Right atrium auricular region (tissue), 2 donors: ENCODE measurements at places on chromosomes 4 and X.

GRCh38 chr4:48898733-48899431 lies 7.7 kb downstream of the OCIAD2 start:
- DNase-seq: no peak

- no peak for DNase-seq
These were observed 644.1 kb upstream of the AGA start for GRCh38 chr4:178086320-178086719.

DNA sequence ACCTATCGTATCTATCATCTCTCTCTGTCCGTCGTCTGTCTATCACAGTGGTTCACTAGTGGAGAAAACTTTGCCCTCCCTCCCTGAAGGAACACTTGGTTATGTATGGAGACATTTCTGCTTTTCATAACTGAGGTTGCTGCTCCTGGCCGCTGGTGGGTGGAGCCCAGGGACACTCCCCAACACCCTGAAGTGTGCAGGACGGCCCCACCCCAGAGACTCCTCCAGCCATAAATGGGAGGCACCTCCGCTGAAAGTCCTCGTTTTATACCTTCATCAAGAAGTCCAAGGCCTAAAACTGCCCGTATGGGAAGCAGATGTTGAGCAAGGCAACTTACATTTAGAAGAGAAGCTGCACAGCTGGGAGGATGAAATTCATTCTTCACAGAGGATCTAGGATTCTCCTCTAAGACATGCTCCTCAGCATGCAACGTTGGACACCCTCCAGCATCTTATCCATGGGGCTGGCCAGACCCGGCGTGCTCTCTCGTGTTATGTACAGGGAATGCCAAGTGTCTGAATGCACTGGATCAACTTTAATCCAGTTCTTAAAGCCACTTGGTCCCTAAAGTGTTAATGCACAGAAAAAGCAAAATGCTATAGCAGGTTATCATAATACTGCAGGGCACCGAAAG lies 43.5 kb downstream of the PRKX start:
- no peak for DNase-seq

- DNase-seq: no peak
These were observed 66.0 kb downstream of the FBXO8 start for GRCh38 chr4:174217273-174218126.

DNA sequence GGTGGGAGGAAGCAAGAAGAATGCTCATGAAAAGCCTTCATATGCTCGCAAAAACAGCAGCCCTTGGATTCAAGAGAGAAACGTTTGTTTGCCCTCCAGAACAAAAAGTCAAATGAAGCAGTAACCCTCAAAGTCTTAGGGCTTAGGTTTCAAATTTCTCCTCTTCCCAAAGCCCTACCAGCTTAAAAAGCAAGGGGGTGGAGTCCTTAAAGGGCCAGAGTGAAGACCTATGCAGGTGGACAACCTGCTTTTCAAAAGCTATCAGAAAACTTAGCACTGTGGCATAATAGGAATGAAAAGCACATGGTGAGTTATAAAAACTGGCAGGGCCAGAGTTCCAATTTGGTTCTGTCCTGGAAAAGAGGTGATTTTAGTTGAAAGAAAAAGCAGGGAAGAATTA lies 253.3 kb downstream of the NAP1L3 start:
- no peak for DNase-seq

GRCh38 chr4:17038510-17039176 lies 140.2 kb upstream of the LDB2 start:
- DNase-seq: no peak

- no peak for DNase-seq
These were observed 110.3 kb upstream of the ZXDB start for GRCh38 chrX:57481514-57481913.

DNA sequence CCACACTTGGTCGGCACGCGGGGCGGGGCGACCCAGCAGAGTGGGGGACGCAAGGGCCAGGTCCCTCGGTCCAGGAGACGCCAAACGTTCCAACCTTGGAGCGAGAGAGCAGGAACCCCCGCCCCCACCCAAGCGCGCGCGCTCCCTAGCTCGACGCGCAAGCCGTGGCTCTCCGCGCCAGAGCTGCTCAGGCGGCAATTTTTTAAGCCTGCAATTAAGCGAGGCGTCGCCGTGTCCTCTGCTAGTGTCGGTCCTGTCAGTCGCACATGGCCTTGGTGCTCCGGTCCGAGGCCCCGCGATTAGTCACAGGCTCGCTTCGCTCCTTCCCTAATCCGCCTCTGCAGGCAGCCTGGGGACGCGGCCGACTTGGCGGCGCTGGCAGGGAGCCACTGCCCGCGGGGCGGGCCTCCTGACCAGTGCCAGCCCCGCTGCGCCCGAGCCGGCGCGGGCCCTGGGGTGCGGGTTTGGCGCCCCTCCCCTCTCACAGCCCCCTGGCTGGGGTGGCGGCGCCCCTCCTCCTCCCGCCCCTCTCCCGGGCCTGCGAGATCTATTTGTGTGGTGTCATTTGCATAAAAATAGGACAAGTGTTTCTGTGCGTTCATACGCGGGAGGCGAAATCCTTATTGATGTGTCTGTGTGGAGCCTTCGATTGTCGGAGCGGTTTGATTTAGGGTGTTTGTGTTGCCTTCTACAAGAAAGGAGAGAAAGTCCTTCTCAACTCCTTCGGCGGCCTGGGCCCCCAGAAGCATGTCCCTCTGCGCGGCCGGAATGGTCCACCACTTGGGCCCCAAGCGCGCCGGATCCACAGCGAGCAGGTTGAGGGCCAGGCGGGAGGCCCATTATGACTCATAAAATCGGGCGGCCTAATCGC lies 9.8 kb upstream of the BCOR start:
- DNase-seq: peak; percentile 87
